ENCODE measurements at places on chromosomes 3 and 15.

- no peak for DNase-seq
Measured at GRCh38 chr3:30475038-30475808, 131.2 kb upstream of the TGFBR2 start.

GRCh38 chr15:36882487-36883131, 217.7 kb downstream of the MEIS2 start:
- DNase-seq, result no peak

- no peak for DNase-seq
Measured at GRCh38 chr3:134274571-134274970, 23.9 kb upstream of the RYK start.

DNA sequence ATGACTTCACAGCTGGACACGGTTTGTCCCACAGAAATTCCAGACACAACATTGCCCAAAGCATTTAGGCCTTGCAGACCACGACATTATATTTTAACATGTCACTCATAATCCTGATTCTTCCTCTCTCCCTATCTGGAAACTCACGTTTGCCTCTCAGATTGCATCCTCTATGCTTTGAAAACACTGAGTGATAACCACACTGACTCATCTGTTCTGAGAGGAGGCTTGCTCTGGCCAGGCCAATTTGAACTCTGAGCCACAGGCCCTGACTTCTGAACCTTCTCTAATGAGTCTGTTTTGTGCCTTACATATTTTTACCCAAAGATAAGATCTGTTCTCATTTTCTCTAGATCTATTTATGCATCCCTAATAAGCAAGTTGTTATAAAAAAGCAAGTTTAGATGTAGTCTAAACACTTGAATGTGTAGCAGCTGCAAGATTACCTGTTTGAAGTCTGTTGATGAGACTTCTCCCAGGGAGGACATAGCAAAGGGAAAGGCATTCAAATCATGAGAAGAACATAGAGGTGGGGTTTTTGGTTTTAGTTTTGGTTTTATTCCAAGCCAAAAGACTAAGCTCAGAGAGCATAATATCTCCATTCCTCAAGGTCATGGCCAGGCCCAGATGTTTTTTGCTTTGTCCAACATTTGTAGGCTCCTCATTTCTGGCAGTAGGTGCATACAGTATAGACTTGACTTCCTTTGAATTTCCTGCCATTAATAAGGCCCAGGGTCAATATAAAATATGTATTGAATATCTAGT, 234.4 kb upstream of the LRTM1 start:
- DNase-seq, result no peak

GRCh38 chr15:99086327-99086667, 18.6 kb upstream of the SYNM start:
- no peak for DNase-seq

GRCh38 chr3:99920481-99921376, 103.1 kb downstream of the CMSS1 start:
- no peak for DNase-seq

- DNase-seq, result no peak
Measured at GRCh38 chr3:23760871-23761373, 44.8 kb upstream of the UBE2E1 start.

DNA sequence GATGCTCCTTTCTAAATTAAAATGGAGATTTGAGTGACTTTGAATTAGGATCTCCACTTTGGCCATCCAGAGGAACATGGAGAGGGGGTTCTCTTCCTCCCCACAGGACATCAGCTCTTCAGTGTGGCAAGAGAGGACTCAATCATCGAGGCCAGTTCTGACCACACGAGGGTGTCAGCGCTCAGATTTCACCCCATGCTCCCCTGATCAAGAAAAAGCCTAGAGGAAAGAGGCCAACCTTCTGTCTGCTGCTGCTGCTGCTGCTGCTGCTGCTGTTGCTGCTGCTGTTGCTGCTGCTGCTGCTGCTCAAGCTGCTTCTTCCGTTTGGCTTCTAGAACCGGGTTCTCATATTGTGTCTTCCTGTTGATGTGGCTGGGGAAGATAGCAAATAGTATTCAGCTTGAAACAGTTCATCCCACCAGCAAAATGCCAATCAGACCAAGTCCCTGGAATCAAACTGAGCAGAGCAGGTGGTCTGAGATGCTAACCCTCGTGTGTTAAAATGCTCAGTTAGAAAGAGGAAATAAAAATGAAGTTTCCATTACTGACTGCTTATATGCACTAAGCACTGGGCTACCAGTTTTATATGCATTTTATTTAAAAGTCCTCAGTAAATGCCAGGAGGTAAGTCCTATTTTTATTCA, 599.0 kb downstream of the MAGI1 start:
- DNase-seq, result no peak

DNA sequence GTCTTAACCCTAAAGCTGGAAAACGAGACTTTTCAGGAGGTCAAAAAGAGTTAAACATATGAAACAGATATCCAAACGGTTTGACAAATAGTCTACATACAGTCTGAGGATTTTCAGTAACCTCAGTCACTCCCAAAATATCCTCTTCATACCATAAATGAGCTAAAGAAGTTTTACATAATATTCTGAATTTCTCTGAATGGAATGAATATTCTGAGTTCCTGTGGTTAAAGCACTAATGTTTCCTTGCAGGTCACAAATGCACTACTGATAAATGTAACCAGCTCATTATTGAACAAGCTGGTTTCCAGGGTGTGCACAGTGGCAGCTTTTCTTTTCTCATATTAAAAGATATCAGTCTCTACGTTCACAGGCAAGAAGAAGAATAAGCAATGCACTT, 137.4 kb upstream of the POU1F1 start:
- no peak for DNase-seq

- DNase-seq, result peak; percentile 10
Measured at GRCh38 chr15:78201281-78202190, 32.8 kb downstream of the ACSBG1 start.

GRCh38 chr15:56323435-56323834, 41.8 kb upstream of the TEX9 start:
- no peak for DNase-seq

DNA sequence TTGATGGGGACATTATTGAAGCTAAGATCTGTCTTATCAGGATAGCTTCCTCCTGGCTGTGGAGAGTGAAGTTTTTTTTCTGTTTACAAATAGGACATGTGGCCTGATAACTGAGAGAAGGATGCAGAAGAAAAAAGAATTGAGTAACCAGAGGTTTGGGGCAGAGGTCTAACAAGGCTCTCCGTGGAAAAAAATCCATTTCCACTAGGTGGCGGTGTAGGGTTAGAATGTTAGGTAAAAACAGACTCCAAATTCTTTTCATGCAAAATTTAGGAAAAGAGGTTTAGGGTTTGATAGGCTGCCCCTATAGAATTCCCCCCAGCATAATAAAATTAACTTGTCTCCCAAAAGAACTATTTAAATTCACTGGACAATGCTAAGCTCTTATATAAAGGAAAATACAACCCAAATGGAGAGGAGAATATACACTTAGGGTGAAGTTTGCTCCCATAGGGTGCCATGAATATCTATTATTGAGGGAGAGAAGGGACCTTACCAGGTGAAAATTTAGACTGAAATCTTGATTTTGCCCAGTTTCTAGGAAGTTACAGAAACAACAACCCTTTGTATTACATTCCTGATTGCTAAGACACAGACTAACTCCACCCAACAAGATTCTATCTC, 1560.4 kb downstream of the OTOL1 start:
- DNase-seq, result no peak

- no peak for DNase-seq
Measured at GRCh38 chr3:135516143-135516542, 449.4 kb upstream of the PPP2R3A start.

DNA sequence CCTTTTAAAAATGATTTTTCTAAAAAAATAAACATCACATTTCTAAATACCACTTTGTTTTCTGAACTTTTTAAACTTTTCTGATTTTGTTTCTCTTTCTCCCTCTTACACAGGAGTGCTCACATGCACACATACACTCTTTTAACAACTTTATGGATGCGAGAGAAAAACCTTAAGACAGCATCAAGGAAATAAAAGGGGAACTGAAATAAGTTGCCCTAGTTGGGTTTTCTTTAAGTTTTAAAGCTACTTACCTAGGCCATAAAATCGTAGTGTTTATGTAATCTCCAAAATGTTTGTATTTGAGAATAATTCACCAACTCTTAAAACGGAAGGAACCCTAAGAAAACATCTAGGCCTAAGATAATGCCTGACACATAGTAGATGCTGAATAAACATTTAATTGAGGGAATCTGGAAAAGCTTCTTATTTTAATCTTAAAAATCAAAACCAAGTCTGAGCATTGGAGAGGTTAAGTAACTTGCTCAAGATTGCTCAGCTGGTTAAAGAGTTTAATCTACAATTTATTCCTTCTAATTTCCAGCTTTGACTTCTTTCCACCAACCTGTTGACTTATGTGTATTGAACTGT, 1.2 kb upstream of the BBX start:
- DNase-seq, result no peak

DNA sequence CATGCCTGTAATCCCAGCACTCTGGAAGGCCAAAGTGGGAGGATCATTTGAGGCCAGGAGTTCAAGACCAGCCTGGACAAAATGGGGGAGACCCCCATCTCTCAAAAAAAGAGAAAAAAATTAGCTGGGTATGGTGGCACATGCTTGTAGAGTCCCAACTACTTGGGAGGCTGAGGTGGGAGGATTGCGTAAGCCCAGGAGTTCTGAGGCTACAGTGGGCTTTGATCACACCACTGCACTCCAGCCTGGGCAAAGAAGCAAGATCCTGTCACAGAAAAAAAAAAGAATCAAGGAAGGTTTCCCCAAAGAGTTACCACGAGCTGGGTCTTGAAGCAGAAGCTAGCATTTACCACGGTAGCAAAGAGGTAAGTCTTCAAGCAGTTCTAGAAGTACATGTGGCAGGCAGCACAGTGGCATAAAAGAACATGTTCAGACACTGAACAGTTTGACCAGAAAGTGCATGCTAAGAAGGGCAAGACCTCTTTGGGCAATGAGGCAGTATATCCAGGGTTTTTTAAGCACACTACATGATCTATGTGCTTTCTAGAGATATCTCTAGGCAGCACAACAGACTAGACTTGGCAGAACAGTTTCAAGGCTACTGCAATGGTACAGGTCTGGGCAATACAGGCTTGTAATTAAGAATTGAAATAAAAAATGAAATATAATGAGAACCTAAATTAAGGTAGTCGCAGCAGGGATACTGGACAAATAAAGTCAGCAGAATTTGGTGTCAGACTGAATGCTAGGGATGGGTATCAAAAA, 418.5 kb downstream of the SHQ1 start:
- no peak for DNase-seq

GRCh38 chr15:61336026-61336638, 107.0 kb upstream of the RORA start:
- no peak for DNase-seq

DNA sequence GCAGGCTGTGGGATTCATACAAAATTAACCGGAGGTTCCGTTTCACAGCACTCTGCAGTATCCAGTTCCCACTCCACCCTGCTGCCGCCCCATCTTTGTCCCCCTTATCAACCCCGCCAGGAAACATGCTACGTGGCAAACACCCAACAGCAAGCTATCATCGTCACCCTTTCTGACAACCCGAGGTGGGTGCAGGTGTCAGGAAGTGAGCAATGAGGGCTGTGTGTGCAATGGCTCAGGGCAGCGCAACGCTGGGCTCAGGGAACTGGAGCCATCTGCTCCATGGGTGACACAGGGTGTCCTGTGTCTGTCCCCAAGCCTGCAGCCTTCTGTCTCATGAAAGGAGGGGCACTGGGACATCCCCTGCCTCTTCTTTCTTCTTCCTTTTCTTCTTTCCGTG, 60.9 kb downstream of the ATP2B2 start:
- no peak for DNase-seq

DNA sequence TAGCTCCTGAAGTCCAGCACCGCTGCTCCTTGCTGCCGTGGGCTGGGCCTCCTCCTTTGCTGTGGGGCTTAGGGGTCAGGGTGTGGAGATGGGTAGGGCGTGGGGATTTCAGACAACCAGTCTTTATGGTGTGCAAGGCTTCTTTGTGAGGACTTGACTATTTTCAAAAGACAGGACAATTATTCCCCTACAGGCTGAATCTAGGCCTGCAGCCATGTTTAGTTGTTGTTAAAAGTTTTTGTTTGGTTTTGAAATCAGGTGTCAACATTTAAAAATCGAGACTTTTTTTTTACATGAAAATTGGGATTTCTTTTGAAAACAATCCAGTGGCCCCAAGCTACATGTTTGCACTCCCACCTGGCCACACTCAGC, 10.6 kb downstream of the RPL32 start:
- no peak for DNase-seq

DNA sequence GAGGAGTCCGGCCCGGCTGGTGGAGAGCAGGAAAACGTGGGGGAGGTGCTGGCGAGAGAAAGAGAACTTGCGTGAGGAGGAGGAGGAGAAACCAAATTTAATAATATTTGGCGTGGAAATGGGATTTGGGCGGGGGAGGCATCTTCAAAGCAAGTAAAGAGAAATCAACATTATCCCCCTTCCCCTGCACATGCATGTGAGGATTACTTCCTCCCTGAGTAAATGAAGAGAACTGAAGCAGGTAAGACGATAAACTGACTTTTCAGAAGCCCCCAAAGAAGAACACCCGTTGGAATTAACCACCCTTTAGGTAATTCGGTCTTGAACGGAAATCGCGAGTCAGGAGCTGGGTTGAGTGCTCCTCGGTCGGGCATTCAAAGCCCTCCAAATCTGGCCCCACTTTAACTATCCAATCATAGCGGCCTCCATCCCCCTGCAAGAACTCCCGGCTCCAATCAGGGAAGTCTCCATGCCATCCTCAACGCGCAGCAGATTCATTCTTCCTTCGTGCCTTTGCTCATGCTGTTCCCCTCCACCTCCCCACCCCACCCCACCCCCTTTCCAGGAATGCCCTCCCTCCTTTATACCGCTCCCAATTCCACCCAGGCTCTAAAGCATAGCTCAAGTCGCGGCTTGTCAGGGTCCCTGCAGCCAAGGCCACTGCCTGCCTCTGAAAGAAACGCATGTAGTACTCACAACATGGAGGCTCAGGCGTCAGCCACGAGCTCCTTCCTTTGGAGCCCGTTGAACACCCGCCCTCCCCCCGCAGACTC, 545 bp upstream of the RFX7 start:
- DNase-seq, result peak; percentile 36

DNA sequence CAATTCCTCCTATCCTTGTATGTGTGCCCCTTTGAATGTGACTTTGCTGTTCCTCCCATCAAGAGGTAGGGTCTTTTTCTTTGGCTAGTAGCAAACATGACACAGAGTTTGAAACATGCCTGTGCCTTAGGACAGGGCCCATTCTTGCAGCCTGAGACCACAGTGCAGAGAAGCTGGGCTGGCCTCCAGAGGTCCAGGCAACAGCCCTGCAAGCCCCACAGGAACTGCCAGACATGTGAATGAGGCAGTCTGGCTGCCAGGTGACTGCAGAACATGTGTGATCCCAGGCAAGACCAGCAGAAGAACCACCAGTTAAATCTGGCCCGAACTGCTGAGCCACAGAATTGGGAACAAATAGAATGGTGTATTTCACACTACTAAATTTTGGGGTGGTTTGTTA, 1.2 kb upstream of the HGD start:
- DNase-seq, result no peak

- DNase-seq, result no peak
Measured at GRCh38 chr3:123688241-123688747, 103.4 kb upstream of the HACD2 start.

- no peak for DNase-seq
Measured at GRCh38 chr15:40992241-40992741, 39.0 kb downstream of the CHAC1 start.

- DNase-seq, result no peak
Measured at GRCh38 chr15:71275566-71276335, 160.5 kb downstream of the THSD4 start.

Data from activated CD4-positive, alpha-beta memory T cell treated with anti-CD3 and anti-CD28 coated beads, Interleukin-2, amount 10 ng/mL, durations not matched to agents 7 days and 5 days (primary cell).